Mammary epithelial cell (primary cell): ENCODE measurements at places on chromosomes 1 and 21.

DNA sequence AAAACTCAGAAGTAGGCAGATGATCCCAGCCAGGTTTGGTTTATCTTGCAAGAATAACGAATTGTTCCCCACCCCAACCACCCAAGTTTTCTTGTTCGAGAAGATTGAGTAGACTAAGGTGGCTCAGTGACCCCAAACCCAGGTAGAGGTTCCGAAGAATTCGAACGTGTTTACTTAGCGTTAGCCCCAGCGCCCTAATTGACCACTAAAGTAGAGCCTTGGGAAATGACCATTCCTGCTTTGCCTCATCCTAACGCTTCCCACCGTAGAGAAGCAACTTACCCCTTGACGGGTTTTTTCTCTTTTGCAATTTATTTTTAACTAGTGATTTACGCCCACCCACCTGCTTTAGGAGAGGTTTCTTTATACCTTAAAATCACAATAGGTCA is 870 bp downstream of the FBXO28 start:
- DNase-seq, result no peak

DNA sequence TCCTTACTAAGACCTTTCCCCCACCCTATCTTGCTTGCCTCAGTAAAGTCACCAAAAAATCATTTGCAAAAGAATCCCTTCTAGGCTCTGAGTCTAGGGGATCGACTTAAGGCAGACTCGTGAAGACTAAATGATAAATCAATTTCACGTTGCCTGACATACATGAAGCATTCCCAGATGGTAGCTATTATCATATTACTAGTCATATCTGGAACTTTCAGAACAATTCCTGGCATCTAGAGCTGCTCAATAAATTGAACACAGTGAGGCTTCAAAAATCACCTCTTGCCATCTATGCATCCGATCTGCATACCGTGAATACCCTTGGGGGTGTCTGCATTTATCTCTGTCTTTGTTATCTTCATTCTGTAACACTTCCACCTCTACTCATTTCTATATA is 49.6 kb upstream of the DAB1 start:
- DNase-seq, result no peak

- DNase-seq, result no peak
These were observed 48.6 kb upstream of the PTGFRN start for GRCh38 chr1:116861137-116861536.

DNA sequence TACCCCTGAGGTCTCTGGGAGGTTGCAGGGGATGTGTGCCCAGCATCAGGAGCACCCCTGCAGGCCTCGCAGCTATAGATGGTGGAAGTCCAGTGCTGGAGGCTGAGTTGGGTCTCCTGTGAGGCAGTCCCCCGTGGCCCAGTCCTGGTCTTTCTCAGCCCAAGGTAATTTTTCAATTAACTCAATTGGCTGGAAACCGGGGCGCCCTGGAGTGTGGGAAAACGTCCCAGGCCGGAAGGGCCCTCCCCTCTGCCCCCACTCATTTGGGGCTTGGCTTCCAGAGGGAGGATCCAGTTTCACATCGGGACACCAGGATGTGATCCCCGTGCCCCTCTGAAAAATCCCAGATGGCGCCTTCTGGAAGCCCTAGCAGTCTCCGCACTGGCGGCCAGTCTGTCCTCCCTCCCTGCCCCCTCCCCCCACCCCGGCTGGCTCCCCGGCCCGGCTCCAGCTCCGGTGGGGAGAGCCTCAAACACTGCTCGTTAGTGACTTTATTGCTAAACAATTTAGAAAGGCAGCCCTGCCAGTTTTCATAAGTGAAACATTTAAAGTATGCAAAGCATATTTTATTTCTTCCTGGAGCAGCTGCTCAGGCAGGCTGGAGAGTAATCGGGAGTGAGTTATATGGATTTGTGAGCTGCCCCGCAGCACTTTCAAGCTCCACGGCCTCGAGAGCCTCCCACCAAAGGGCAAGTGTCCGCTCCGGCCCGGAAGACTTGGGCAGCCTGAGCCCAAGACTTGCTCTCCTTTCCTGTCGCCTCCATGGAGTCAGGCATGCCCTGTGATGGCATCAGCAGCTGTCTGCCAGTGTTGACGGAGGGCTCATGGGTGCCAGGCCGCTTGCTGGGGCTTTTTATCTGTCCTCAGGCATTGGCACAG is 208.2 kb upstream of the TMEM51 start:
- peak; percentile 36 for DNase-seq

DNA sequence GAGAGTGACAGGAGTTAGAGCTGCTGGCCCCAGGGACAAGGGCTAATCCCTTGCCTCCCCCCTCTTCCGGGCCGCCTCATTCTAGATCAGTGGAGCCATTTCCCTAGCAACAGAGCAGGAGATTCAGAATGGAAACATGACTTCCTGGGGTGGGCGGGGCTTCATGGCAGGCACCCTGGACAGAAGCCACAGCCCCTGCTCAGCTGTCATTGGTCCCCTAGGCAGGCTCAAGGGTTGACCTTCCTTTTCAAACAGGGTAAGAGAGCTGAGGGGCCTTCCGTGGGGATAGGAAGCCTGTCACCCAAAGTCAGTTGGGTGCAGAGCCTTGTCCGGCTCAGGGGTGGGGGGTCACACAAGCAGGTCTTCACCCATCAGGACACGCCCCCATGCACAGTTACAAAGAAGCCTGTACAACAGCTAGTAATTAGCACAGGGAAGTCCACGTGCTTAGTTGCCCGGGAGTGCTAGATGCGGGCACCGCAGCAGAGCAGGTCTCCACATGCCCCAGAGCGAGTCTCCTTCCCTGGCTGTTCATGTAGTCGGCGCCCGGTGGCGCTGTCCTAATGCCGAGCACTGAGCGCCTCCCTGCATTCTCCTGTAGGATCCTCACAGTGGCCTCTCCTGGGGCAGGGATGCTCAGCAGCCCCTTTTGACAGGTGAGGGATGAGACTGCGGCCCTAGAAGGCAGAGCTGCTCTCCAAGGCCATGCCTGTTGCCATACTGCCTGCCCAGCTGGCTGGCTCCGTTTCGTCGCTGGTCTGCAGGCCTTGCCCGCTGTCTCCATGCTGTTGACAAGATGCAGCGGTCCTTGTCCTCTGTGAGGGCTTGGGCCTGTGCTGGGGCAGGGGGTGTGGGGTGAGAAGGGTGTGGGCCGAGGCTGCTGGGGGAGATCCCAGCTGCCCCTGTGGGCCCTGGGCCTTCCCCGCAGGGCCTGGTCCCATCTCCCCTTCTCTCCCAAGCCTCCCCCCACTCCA is 5.1 kb downstream of the TMEM201 start:
- DNase-seq, result peak; percentile 75

DNA sequence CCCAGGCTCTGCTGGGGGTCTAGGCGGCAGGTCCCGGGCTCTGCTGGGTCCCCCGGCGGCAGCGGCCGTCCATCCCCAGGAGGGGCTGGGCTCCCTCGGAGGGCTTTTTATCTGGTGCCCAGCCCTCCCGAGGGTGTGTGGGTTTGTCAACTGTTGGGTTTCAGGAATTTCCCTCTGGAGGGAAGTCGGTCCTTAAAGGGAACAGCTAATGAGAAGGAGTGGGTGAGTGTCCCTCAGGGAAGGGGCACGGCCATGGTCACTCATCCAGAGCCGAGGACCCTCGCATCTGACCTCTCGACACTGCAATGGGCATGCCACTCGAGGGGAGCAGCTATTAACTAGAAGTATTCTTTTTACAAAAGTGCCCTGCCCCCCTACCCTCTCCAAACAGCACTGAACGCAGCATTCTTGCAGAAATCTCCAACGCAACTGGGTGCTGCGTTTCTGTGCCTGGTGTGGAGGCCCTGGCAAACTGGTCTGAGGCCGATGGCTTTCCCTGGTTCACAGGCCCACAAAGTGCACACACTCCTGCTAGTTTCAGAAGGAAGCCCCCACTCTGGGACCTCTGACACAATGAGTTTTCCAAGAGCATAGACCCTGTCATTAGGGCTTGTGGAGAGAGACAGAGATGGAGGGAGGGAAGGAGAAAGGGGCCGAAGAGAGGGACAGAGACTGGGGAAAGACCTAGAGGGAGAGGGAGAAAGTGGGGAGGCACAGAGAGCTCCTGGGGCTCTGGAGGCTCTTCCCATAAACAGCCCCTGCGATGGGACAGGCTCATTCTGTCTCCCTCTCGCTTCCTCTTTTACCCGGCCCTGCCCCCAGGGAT is 1.0 kb upstream of the TSPEAR start:
- no peak for DNase-seq

GRCh38 chr1:38334930-38335592 is 288.5 kb upstream of the POU3F1 start:
- DNase-seq, result no peak

DNA sequence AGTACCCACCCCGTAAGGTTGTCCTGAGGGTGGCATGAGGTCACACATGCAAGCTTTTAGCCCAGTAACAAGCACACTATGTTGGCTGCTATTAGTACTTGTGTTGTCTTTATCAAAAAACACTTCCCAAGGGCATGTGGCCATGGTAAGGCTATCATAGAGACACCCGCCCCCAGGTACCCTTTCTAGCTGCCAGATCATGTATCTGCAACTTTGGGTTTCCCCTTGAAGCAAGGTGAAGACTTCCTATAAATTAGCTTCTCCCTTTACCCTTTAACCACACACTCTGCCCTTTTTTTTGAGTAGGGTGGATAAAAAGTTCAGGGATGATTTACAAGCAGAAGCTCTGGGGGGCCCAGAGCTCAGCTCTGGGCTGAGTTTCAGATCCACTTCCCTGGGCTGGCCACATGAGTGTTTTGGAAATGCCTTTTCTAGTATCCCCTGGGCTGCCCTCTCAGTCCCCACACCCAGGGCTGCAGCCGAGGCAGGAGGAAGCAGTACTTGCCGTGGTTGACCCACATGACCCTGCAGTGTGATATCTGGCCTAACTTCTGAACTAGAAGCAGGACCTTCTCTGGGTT is 2.0 kb downstream of the ZDHHC18 start:
- no peak for DNase-seq

DNA sequence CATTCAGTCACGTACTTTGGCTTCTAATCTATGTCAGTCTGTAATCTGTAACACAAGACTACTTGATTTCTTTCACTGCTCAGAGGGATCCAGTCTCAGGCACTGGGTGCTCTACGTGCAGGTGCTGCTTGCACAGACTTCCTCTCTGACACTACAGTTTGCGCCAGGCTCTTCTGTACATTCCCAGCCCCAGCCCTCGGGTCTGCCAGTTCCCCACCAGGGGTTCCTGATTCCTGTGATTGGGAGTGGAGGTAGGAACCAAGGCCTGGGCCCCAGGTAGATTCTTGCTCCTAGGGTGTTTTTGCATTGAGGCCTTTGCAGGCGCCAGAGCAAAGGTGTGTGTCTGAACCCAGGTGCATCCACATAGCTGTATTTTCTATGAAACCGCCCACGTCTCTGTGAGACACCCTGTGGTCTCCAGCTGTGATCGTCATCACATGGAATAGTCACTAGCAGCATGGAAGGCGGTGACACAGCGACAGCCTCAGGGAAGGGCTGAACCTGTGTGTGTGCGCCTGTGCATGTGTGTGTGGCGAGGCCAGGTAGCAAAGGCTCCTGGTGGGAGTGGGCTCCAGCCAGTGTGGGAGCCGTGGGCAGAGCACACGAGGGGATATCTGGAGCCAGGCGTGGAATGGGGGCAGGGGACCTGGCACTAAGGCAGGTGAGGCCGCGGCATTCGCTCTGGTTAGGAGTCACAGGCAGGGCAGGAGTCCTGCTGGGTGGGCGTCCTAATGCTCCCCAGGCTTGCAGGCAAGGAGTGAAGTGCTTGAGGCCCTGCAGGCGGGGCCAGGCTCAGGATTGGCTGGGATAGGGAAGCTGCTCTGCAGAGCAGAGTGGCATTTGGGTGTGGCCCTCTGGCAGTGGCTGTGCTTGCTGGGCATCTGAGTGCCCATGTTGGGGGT is 5.2 kb downstream of the GJC2 start:
- peak; percentile 44 for DNase-seq

- DNase-seq, result peak; percentile 36
These were observed 8.6 kb upstream of the C1orf105 start for GRCh38 chr1:172411791-172412338.

DNA sequence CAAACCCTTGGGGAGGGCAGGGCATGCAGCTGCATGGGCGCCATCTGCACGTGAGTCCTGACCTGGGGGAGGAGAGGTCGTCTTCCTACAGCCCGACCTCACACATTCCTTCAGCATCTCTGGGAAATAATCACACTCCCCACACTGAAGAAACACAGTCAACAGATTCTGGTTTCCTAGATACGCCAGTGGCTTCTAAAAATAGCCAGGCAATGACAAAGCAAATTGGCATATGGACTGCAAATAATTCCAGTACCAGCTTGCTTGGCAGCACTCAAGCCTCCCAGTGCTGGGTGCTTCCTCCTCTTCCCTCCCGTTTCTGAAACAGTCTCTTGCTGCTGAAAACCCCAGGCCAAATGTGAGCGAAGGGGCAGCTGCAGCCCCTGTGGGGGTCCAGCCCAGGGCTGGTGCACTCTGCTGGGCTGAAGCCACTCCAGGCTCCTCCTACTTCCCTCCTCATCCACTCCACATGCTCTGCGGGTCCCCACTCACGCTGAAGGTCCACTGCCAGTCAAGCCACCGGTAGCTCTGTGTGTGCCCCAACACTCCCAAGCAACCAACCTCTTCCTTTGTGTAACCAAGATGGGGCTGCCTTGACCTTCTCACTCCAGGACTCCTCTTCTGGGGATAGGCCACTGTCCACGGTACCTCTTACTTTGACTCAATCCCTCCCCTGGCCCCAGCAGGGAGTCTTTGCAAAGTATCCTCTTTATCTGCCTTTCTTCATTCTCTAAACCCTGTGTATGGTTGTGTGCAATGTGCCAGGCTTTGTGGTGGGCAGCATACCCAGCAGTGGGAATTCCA is 69.0 kb downstream of the KCND3 start:
- DNase-seq, result peak; percentile 63

GRCh38 chr21:37564924-37565529 is 198.5 kb downstream of the DYRK1A start:
- DNase-seq, result no peak

- DNase-seq, result no peak
These were observed 41.4 kb downstream of the ATP5PO start for GRCh38 chr21:33874161-33874560.

DNA sequence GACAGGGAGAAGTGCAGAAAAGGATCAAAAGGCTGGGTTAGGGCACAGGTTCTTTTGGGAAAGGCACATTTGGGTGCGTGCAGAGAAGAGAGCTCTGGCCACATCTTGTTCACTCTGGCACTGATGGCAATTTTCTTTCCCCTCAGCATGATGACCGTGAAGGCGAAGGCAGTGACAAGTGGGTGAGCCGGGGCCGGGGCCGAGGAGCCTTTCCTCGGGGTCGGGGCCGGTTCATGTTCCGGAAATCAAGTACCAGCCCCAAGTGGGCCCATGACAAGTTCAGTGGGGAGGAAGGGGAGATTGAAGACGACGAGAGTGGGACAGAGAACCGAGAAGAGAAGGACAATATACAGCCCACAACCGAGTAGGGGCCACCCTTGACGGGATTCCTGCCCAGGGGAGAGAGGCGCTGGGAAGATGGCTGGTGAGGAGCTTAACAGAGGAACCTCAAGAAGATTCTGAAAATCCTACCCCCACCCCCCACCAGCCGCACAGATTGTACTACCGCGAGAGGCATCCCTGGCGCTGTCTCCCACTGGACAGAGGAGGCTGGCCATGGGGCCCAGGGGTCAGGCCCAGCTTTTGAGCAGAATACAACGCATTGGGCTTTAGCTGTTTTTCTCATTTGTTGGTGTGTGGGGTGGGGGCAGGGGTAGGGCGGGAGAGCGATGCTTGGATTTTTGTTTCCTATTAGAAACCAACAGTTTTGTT is 2.4 kb upstream of the SH3D21 start:
- DNase-seq, result no peak

GRCh38 chr21:16573578-16573977 is 843.8 kb downstream of the USP25 start:
- no peak for DNase-seq

GRCh38 chr1:245062741-245063305 is 92.0 kb upstream of the KIF26B start:
- no peak for DNase-seq

GRCh38 chr1:110248746-110249145 is 38.6 kb downstream of the KCNC4 start:
- DNase-seq, result no peak

GRCh38 chr1:186689907-186690306 is 9.7 kb upstream of the PTGS2 start:
- no peak for DNase-seq
